ENCODE measurements at places on chromosomes 6 and 20.

- no peaks in the 10 kb centered on the region for H3K4me1 ChIP-seq
- H3K36me3 ChIP-seq = no peaks in the 10 kb centered on the region
- no peak for DNase-seq
- H3K27ac ChIP-seq = no peak overlapping the region
Measured at GRCh38 chr20:41386502-41387427, 20.1 kb upstream of the EMILIN3 start.

- H3K4me3 ChIP-seq = peak overlapping the region; percentile 66
- no peak for DNase-seq
- H3K36me3 ChIP-seq = no peaks in the 10 kb centered on the region
- H3K27ac ChIP-seq = peak overlapping the region; percentile 91
Measured at GRCh38 chr20:53917145-53918019, 153.0 kb downstream of the BCAS1 start.

GRCh38 chr6:39776581-39776980 lies 15.6 kb upstream of the DAAM2 start:
- H3K27me3 ChIP-seq = peaks cover 8% of the 10 kb centered on the region
- no peak overlapping the region for H3K27ac ChIP-seq
- DNase-seq = no peak

DNA sequence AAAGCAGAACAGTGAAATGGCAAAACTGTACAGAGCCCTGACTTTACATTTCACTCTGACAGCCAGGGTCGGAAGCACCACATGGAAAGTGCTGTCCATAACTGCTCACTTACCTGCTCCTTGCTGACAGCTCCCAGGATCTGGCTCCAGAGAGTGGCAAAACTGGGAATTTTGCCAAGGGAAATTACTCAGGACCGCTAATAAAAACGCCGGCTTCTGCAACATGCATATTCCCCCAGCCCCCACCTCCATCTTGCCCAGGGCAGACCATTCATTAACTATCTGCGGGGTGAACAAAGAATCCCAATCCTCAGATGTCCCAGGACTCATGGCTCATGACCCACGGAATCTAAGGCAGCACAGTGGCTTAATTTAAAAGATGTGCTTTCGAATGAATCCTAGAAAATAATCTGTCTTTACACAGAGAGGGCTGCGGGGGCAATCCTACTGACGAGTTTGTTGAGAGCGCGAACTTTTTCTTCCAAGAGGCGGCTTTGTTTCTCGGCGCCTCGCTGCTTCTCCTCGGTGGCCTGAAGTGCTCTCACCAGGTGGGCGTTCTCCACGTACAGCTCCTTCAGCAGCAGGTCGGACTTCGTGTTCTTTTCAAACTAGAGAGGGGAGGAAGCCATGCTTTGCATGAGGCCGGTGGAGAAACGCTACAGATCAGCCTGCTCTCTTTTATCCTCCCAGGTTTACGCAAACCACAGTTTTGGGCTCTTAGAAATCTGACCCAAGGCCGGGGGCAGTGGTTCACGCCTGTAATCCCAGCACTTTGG lies 45.8 kb downstream of the GINS1 start:
- no peak overlapping the region for H3K27ac ChIP-seq
- no peak for DNase-seq
- H3K4me1 ChIP-seq = no peaks in the 10 kb centered on the region
- H3K4me3 ChIP-seq = no peak overlapping the region

GRCh38 chr6:130426066-130426721 lies 60.4 kb downstream of the TMEM200A start:
- no peaks in the 10 kb centered on the region for H3K36me3 ChIP-seq
- peaks cover 4% of the 10 kb centered on the region for H3K27me3 ChIP-seq
- no peak for DNase-seq
- H3K4me1 ChIP-seq = no peaks in the 10 kb centered on the region
- H3K4me3 ChIP-seq = no peak overlapping the region

- peaks cover 13% of the 10 kb centered on the region for H3K4me1 ChIP-seq
- no peaks in the 10 kb centered on the region for H3K27me3 ChIP-seq
- peaks cover 6% of the 10 kb centered on the region for H3K36me3 ChIP-seq
- no peak overlapping the region for H3K4me3 ChIP-seq
Measured at GRCh38 chr6:12097791-12098190, 85.7 kb downstream of the HIVEP1 start.

DNA sequence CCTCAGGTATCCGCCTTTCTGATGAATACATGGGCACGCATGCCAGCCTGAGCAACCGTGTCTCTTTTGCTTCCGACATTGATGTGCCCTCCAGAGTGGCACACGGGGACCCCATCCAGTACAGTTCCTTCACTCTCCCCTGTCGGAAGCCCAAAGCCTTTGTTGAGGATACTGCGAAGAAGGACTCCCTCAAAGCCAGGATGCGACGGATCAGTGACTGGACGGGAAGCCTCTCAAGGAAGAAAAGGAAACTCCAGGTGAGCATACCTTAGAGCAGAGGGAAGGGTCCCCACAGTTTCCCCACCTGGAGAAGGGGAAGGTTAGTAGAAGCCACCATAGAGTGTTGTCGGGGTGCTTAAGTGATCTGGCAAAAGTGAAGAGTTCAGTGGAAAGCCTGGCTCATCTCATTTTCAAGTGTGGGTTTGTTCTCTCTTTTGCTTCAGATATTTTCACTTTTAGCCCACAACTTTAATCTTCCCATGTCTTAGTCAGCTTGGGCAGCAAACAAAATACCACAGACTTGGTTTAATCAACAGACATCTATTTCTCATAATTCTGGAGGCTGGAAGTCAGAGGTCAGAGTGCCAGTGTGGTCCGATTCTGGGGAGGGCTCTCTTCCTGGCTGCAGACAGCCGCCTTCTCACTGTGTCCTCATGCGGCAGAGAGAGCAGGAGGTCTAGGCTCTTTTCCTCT lies 133.5 kb upstream of the CLDN20 start:
- H3K36me3 ChIP-seq = peaks cover 6% of the 10 kb centered on the region
- peak overlapping the region; percentile 20 for H3K27ac ChIP-seq
- peaks cover 25% of the 10 kb centered on the region for H3K4me1 ChIP-seq
- peak overlapping the region; percentile 28 for H3K4me3 ChIP-seq

GRCh38 chr6:6920114-6920986 lies 187.4 kb upstream of the RREB1 start:
- peaks cover 8% of the 10 kb centered on the region for H3K27me3 ChIP-seq
- H3K4me3 ChIP-seq = no peak overlapping the region
- no peaks in the 10 kb centered on the region for H3K36me3 ChIP-seq
- DNase-seq = no peak
- H3K27ac ChIP-seq = no peak overlapping the region

Data from natural killer cell treated with Interleukin-12 subunit alpha and Interleukin-12 subunit beta and Interleukin-15 and Interleukin-18, amount 100 ng/mL, for 72 hours (primary cell).